Spleen (tissue), 13 donors: ENCODE measurements at places on chromosomes 11 and 22.
A peak's percentile ranks its signal among the peaks of the same experiment; 100 is the strongest.

- H3K4me1 ChIP-seq, result no peaks in the 10 kb centered on the region
- H3K27me3 ChIP-seq, result no peaks in the 10 kb centered on the region
- no peak overlapping the region for H3K27ac ChIP-seq
- no peak for DNase-seq
Observed at GRCh38 chr11:108370990-108371389, 96.3 kb downstream of the C11orf65 start.

DNA sequence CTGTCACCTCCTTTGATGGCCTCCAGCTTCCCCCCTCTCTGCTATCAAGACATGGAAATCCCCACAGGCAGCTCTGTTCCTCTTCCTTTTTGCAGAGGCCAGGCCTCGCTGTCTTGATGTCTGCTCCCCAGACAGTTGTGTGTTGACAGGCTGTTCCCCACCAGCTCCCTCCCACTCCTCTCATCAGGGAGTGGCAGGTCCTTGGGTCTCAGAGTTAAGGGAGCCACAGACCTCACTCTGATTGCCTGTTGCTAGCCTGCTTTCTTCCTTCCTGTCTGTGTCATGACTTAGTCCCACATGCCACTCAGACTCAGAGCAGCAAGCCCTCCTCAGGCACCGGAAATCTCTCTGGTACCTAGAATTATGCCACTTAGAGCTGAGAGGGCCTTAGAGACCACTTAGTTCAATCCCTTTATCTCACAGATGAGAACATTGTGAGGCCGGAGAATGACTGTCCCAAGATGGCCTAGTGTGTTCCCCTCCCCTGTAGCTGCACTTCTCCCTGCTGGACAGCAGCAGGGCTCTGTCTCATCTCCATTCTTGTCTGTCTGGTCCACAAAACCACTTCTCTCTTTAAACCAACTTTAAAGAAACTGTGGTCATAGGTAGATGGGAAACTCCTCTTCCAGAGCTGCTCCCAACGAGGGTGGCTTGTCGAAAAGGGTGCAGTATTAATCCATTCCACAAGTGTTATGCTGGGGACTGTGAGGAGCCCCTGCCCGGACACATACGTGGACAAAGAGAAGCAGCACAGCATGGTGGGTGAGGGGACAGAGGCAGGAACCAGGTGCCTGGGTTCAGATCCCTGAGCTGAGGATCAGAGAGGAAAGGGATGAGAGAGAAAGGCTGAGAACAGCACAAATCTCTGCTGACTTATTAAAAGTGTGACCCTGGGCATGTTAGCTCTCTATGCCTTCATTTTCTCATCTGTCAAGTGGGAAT is 4.2 kb downstream of the AMPD3 start:
- peak overlapping the region; percentile 83 for H3K27ac ChIP-seq
- peaks cover 31% of the 10 kb centered on the region for H3K36me3 ChIP-seq
- H3K4me1 ChIP-seq, result peaks cover 75% of the 10 kb centered on the region
- DNase-seq, result no peak

DNA sequence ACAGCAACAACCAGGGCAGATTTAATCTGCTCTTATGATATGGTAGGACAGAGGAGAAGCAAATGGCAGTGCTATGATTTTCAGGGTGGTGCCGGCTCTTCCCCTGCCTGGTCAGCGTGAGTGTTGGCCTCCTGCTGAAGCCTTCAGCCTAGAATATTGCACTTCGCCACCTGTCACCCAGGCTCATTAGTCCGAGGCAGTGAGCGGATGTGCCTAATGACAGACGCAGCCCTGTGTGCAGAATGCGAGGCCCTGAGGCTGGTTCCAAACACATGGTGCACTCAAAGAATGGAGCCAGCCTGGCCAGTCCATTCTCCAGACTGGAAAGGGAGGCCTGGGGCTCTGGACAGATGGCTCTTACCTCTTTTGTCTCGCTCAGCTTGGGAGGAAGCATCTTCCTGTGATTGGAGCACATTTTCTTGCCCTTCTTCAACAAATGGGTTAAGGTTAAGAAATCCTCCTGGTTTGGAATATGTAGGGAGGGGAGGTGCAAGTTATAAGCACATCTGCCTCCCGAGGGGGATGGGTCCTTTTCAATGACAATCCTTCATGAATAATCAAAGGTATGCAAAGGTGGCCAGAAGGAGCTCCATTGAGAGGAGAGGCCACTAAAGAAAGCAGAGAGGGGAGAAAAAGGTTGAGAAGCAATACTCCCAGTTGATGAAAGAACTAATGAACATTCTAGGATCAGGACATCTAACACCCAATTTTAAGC is 39.7 kb upstream of the GALNT18 start:
- H3K4me3 ChIP-seq, result no peak overlapping the region
- DNase-seq, result no peak
- peaks cover 3% of the 10 kb centered on the region for H3K27me3 ChIP-seq
- H3K4me1 ChIP-seq, result no peaks in the 10 kb centered on the region
- no peak overlapping the region for H3K27ac ChIP-seq

DNA sequence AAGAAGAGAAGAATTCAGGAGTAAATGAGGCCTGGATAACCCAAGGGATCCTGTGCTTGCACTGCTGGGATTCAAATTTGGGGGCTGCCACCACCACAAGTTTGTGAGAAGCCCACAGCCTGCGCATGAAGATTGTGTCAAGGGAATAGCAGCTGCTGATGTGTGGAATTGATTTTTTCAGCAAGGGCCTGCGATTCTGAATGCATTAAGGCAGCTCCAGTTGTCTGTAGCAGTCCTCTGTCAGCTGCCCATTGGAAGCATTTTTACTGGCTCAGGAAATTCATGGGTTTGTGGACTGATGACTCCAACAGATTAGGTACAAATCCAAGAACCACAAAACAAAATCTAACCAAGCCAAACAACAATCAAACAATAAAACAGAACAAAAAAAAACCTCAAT is 14.0 kb downstream of the ARVCF start:
- H3K4me3 ChIP-seq, result no peak overlapping the region
- no peak overlapping the region for H3K27ac ChIP-seq
- peak; percentile 1 for DNase-seq
- H3K36me3 ChIP-seq, result no peaks in the 10 kb centered on the region

DNA sequence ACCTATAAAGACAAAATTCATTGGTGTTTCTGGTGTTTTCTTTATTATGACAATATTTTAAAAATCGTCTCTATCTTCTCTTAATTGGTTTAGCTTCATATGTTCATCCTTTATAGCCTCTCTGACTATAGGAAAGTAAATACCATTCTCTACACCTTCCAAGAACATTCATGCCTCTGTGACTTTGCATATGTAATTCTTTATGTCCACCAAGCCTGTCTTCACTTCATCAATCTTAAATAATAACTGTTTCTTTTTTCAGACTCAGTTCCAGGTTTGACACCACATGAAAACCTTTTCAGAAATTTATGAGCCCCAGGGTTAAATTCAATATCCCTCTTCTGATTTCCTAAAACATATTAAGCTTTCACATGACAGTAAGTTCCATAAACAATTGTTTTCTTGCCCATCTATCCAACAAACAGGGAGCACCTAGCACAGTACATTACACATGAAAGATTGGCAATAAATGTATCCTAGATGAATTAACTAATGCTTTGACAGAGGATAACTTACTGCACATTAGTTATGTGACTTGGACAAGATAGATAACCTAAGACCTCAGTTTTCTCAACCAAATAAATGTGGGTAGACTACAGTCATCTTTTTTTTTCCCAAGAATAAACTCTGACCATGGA is 886.1 kb downstream of the LRRC4C start:
- H3K4me3 ChIP-seq, result no peak overlapping the region
- H3K27ac ChIP-seq, result no peak overlapping the region
- H3K4me1 ChIP-seq, result no peaks in the 10 kb centered on the region
- no peak for DNase-seq
- H3K27me3 ChIP-seq, result no peaks in the 10 kb centered on the region

- no peaks in the 10 kb centered on the region for H3K27me3 ChIP-seq
- H3K36me3 ChIP-seq, result no peaks in the 10 kb centered on the region
- no peak overlapping the region for H3K4me3 ChIP-seq
Observed at GRCh38 chr22:20238536-20238900, 29.6 kb downstream of the RTN4R start.

DNA sequence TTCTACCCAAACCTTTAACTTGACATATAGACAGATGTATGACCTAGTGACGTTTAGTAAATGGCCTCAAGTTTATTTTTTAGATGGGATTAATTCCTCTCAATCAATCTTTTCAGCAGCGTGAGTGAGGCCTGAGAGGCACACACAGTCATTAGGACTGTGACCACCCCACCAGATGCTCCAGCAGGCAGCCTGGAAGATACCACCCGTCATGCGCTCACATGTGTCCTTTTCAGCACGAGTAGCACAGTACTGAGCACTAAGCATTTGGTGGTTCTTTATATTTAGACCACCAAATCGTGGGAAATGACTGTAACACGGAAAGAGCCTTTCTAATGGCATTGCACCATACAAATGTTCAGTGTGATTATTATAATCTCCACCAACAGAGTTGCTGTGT is 354.6 kb upstream of the DDI1 start:
- H3K4me3 ChIP-seq, result no peak overlapping the region
- no peaks in the 10 kb centered on the region for H3K36me3 ChIP-seq
- no peak for DNase-seq
- H3K27ac ChIP-seq, result no peak overlapping the region

DNA sequence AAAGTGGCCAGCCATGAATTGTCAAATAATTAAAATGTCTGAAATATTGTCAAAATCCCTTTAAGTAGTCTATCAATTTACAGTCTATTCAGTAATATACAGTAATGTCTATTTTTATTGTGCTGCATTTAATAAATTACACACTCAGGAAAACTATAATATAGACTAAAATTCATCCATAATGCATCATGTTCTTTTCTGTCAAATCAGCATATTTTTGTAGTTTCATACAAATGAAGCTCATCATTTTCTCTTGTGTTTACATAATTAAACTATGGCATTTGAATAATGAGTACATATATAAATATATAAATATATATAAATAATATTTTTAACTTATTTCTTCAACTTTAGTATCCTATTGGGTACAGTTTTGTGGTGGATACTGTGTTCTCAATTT is 868.7 kb upstream of the CHORDC1 start:
- no peak overlapping the region for H3K27ac ChIP-seq
- H3K4me3 ChIP-seq, result no peak overlapping the region
- H3K27me3 ChIP-seq, result no peaks in the 10 kb centered on the region

- no peak overlapping the region for H3K27ac ChIP-seq
- peak; percentile 62 for DNase-seq
- H3K36me3 ChIP-seq, result no peaks in the 10 kb centered on the region
- peaks cover 7% of the 10 kb centered on the region for H3K27me3 ChIP-seq
- H3K4me3 ChIP-seq, result peak overlapping the region; percentile 41
Observed at GRCh38 chr11:70078781-70079616, 882 bp downstream of the ANO1 start.

GRCh38 chr22:32788904-32789624 is 12.4 kb upstream of the TIMP3 start:
- no peak overlapping the region for H3K4me3 ChIP-seq
- no peak for DNase-seq
- H3K27me3 ChIP-seq, result no peaks in the 10 kb centered on the region
- no peaks in the 10 kb centered on the region for H3K36me3 ChIP-seq

DNA sequence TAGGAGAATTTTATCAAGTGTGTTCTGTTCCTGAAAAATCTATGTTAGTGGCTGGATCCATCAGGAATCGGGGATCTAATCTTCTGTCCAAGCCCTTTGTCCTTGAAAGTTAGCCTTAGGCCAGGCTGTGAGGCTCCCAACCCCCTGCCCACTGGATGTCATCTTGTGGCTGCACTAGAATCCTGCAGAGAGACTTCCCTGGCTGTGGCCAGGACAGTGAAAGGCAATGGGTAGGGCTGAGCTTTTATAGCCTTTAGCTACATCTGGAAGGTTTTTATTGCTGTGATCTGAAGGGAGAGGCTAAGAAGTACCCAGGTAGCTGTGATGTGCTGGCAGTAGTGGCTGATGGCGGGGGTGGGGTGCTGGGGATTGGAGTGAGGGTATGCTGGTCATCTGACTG is 2.1 kb downstream of the OAF start:
- H3K27ac ChIP-seq, result peak overlapping the region; percentile 85
- H3K27me3 ChIP-seq, result no peaks in the 10 kb centered on the region
- H3K4me3 ChIP-seq, result peak overlapping the region; percentile 45
- no peaks in the 10 kb centered on the region for H3K36me3 ChIP-seq

DNA sequence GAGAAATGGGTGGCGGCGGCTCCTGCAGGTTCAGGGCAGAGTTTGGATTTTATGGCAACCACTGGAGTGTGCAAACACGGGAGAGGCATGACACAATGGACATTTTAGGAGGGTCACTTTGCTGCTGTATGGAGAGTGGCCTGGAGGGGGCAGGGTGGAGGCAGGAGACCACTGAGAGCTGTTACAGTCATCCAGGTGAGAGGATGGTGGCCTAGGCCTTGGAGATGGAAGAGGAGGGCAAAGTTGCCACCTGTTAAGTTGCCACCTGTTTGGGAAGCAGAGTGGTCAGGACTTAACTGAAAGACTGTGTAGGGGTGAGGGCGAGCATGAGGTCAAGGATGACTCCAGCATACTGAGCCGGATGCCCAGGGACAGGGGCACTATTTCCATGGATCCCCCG is 2.3 kb upstream of the RAD9A start:
- H3K4me3 ChIP-seq, result no peak overlapping the region
- peaks cover 13% of the 10 kb centered on the region for H3K36me3 ChIP-seq
- H3K27ac ChIP-seq, result no peak overlapping the region
- no peaks in the 10 kb centered on the region for H3K27me3 ChIP-seq
- peaks cover 12% of the 10 kb centered on the region for H3K4me1 ChIP-seq

GRCh38 chr11:112161012-112161411 is 2.9 kb downstream of the IL18 start:
- H3K27me3 ChIP-seq, result no peaks in the 10 kb centered on the region
- H3K4me3 ChIP-seq, result no peak overlapping the region
- DNase-seq, result no peak
- no peaks in the 10 kb centered on the region for H3K36me3 ChIP-seq
- no peak overlapping the region for H3K27ac ChIP-seq

DNA sequence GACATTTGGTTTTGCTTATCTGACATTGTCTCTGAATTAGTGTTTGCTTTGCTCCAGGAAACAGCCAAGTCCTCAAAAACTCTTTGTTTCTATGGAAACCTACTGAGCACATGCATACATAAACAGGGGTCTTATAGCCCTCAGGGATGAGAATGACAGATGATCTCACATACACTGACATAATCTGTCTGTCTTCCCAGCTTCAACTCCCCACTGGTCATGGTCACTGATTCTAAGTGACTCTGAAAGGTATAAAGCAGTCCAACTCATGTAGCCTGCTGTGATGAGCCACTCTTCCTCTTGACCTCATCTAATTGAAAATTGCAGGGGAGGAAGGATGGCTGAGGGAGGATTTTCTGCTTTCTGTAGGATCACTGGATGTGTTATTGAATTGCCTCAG is 12.6 kb downstream of the ZNF143 start:
- no peak for DNase-seq
- H3K27me3 ChIP-seq, result no peaks in the 10 kb centered on the region
- no peak overlapping the region for H3K4me3 ChIP-seq
